ENCODE measurements at places on chromosomes 6 and 20.
A peak's percentile ranks its signal among the peaks of the same experiment; 100 is the strongest.

GRCh38 chr6:67802771-67803170, 832.3 kb upstream of the ADGRB3 start:
- DNase-seq: no peak

DNA sequence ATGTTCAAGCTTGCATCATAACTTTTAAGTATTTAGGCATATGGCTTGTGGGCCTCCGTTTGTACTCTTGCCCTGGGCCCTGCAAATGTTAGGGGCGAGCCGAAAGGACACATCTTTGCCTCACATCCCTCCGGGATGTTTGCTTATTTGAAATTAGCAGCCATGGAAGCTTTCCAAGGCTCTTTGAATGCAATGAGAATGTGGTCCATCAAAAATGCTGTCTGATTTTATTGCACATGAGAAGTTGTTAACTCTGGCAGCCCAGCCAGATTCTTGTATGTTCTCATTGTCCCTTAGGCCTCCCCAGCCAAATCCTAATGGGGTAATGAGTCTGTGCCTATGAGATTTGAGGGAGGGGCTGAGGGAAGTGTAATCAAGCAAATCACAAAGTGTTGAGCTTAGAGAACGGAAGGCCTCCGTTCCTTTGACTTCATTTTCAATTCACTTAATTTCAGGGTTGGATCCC, 261.2 kb upstream of the MARCKS start:
- DNase-seq: no peak

GRCh38 chr20:54100563-54100962, 30.2 kb upstream of the BCAS1 start:
- DNase-seq: no peak

DNA sequence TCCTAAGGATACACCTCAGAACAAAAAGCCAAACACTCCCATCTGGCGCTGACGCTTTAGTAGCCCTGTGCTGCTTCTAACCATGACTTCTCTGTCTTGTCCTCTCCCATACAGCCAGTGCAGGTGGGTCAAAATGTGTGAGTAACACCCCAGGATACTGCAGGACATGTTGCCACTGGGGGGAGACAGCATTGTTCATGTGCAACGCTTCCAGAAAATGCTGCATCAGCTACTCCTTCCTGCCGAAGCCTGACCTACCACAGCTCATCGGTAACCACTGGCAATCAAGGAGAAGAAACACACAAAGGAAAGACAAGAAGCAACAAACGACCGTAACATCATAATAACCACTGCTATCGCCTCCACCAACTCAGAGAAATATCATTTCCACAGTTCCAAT, 1.4 kb downstream of the DEFB132 start:
- DNase-seq: peak; percentile 12

DNA sequence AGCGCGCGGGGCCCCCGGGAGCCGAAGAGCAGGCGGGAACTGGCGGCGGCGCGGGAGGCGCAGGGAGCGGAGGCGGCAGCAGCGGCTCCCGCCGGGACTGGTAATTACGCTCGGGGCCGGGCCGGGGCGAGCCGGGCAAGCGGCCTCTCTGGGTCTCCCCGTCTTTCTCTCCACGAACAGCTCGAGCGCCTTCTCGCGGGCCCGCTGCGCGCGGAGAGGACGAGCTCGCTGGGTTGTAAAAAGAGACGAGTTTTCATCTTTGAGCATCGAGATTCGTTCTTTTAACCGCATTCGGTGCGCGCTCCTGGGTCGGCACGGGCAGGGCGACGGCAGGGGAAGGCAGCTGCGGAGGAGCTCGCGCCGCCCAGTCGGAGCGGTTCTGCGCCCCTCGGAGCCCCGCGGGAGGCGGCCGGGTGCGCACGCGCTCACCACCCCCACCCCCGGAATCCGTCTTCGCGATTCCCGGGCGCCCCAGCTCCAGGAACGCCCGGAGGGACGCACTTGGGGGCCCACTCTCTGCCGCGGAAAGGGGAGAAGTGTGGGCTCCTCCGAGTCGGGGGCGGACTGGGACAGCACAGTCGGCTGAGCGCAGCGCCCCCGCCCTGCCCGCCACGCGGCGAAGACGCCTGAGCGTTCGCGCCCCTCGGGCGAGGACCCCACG, 38.0 kb downstream of the YTHDF1 start:
- DNase-seq: no peak

DNA sequence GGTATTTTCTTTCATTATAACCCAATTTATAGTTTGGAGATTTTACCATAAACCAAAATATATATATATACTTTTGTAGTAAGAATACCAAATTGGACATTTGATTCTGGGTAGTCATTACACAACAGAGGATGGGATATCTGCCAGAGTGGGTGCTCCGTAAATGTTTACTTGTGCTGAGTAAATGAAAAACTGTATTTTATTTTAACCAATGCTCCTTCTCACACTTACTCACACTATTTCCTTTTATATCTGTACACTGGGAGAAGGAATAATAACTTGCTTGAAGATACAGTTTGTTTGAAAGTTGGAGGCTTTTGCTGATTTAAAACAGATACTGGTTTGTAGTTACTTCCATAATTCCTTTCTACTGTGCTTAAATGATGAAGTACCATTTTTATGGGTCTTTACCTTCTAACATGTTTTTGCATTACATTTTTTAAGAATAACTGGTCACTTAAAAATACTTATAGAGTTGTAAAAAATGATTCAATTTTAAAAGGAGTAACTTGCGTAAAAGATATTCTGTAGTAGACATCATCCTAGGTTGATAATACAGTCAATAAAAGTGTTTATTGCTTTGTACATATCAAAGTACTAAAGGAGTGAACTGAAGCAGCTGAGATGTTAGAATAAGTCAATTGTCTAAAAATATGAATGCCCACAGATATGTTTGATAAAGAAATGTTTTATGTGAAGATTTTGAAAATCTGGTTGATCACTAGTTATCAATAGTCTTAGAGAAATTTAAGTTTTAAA, 411.7 kb downstream of the UTRN start:
- DNase-seq: no peak

DNA sequence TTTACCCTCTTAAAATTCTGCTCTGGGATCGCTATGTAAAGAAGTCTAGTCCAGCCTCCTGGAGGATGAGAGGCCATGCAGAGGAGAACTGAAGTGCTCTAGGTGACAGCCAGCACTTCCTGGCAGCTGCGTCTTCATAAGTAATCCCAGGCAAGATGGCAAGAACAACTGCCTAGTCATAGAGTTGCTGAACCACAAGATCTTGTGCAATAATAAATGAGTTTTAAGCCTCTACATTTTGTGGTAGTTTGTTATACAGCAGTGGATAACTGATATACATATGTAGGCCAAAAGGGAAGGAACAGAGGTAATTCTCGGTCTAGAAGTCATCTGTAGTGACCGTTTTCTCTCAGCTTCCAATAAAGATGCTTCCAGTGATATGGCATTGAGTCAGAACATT, 103.8 kb upstream of the FLRT3 start:
- DNase-seq: peak; percentile 42

GRCh38 chr6:45118754-45119153, 209.4 kb upstream of the RUNX2 start:
- no peak for DNase-seq

DNA sequence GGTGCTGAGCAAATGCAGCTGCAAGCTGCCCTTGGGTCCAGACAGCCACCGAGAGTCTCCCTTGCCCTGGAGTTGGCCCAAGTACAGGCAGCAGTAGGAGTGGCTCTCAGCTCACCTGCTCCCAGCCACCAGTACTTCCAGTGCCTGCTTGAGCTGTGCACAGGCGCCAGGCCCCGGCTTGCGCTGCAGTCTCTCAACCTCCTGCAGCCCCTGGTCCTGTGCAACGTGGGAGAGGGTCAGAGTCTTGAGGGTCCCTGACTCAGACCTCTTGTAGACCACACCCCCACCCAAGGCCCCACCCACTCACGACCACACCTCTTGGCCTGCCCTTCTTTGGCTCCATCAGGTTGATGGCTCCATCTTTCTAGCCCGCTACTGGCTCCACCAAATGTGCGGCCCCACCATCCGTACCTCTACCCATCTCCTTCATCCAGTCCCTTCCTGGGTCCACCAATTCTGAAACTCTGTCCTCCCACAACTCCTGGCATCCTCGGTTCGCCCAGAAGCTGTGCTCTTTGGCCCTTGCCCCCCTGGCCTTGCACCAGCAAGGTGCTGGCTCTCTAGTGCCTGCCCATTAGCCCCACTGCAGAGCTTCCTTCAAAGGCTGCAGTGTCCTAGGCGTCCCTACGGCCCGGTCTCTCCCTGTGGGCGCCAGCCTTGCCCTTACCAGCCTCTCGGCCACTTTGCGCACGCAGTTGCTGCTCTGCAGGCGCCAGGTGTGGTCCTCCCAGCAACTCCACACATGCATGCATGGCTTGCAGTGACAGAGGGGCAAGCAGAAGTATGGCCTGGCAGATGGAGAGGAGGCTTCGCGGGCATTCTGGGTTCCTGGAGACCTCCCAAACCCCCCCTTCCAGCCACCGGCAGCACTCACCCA, 16.5 kb upstream of the SPAG4 start:
- no peak for DNase-seq

GRCh38 chr6:15549371-15549770, 113.5 kb downstream of the DTNBP1 start:
- no peak for DNase-seq

DNA sequence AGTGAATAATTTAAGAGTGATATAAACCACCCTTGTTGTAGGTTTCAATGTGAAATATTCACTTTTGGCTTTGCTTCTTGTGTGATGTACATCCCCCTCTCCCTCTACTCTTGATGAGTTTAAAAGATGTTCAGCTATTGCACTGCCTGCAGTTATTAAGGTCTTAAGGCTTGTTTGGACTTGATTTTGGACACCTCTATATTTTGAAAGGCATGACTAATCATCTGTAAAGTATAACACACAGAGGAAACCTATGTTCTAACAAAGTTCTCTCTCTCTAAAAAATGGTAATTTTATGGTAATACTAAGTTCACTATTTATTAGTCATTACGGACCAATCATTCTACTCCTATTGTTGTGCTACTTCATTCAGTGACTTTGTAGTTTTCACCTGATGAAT, 1719.9 kb downstream of the GRIK2 start:
- DNase-seq: no peak

DNA sequence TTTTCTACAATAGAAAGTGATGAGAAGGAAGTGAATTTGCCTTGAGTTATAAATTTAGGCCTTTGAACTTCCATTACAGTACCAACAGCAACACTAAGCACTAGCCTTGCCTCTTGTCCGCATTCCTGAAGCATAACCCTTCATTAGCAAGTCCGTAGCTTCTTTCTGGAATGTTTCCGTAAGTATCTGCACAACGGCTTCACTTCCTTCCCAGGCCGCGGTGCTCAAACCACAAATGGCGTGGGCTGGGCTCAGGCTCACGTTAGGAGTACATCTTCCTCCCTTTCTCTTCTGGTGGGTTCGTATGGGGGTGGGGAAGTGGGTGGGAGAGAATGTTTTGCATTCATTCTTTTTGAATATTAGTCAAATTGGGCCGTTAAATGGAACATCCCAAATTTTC, 193.8 kb upstream of the SNX9 start:
- DNase-seq: peak; percentile 54
